ENCODE measurements at places on chromosomes 5 and 9.

DNA sequence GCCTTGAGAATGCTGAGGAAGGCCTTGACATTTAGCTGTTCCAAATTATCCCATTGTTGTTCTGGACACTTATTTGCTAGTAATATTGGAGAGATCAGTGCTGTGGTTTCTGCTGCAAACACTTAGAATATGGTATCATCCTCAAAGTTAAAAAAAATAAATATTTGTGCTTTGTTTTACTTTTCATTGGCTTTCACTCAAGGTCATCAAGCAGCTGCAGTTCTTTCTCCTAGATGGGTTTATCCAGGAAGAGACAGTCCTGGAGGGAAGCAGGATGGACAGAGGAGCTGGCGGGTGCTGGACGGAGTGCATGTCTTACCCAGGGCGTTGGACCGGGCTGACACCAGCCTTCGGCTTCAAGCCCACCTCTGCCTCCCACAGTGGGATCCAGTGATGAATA is 193.6 kb downstream of the MTRR start:
- no peak for DNase-seq

DNA sequence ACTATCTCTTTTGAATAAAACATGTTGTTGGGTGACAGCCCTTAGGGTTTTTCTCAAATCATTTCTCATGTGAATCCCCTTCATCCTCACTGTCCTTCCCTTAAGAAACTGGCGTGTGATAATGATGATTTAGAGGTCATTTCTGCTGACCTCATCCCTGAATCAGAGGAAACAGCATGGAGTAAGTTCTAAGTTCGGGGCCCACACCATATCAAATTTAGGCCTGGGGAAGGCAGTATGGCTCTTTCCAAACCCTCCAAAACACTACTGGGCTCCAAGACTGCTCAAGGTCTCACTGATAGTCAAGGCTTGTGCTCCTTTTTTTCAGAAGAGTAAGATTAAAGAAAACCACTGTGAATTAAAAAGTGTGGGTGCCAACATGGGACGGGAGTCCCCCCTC is 872 bp upstream of the SMIM3 start:
- no peak for DNase-seq

DNA sequence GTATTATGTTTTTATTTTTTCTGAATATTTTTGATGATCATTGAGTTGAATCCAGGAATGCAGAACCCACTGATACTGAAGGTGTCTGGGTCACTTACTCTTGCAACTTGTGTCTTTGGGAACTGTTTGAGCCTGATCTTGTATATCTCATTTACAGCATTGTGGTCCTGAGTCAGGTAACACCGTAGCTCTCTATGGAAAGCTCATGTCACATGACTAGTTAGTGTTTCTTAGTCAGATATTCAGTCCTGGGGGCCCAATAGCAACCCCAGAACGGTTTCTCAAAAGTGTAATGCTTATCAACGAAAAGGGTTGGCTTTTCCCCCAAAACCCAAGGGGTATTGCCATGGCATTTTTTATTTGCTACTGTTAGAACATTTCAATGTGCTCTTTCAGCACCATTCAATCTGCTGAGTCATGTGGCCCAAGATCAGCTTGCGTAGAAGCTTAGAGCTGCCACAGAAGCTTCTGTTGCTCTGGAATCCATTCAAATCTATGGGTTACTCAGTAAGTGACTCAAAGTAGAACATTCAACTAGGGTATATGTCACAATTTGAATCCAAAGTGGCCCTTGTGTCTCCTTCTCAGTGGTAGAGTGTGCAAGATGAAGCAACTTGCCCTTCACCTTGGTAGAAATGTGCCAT is 12.1 kb upstream of the PTAR1 start:
- no peak for DNase-seq

DNA sequence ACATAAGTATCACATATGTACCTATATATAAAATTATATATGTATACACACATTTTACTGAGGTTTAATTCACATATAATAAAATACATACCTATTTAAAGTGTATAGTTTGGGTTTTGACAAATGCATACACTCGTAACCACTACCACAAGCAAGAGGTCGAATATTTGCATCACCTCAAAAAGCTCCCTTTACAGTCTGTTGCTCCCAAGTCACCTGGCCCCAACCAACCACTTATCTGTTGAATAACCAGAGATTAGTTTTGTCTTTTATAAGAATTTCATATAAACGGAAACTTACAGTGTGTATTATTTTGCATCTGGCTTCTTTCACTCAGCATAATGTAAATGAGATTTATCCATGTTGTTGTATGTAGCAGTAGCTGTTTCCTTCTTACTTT is 218.9 kb downstream of the MAT2B start:
- DNase-seq: no peak

DNA sequence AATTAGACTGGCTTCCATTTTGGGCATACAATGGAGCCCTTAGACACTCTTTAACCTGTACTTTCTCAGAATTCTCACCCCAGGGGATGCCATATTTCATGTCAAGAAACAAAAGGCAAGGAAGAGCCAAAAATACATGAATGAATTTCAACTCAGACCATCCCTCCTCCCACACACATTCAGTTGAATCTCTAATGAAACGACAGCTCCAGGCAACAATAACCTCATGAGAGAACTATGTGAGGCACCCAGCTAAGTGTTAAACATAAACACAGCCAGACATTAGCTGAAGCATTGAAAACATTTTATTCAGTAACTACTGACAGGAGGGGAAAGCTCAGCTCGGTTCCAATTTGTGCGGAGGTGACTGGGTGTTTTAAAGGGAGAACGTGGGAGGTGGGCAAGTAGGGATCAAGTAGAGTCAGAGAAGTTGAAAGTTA is 1359.1 kb upstream of the CDH9 start:
- no peak for DNase-seq

DNA sequence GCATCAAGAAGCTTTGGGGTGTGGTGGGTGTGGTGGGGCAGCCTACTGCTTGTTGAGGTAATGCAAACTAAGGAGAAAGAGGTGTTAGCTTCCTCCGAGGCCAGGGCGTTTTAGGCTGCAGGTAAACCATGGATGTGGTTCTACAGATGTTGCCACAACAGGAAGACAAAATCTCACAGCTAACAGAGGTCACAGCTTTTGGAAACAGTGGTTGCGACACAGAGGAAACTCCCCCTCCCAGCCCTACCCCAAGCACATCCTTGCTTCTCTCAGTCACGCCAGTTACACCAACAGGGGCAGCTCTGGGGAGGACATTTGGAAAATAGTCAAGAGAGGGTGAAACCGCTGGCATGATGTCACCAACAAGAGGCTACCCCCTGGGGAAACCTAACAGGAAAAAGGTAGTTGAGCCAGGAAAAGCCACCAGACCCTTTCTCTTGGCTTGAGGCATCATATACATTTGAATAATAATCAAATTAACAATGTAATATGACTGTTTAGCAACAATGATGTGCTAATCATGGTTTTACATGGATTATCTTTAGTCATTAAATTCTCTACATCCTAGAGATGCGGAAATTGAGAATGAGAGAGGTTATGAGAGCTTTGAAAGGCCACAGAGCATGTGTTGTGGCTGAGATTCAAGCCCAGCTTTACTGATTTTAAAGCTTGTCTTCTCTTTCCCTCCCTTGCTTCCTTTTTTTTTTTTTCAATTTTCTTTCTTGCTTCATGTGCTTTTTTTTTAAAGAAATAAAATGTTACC is 82.2 kb upstream of the IL12B start:
- DNase-seq: peak; percentile 90
